Chondrocyte (in vitro differentiated cells): ENCODE measurements at places on chromosomes 16 and 17.
A peak's percentile ranks its signal among the peaks of the same experiment; 100 is the strongest.

DNA sequence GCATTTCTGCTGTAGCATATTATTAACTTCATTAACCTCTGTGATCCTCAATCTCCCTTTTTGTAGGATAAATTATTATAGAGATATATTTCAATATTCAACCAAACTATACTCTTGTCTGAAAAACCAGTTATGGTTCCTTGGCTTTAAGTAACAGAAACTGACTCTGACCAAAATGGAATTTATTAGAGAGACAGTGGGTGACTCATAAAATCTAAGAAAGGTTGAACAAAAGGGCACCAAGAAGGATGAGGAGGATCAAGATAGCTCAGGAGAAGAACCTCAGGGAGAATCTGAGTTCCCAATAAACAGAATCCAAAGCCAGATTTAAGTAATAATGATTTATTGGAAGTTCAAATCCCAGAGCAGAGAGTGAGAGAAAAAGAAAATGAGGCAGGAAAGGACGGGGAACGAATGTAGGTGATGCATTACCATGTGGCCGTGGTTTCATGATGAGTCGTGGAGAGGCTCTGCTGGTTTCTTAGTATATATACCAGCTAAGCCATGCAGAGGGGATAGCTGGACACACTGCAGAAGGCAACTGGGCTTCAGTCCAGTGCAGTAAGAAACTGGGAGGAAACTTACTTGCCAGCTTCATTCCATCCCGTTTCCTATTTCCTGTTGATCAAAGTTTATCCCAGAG, 151.5 kb upstream of the GOT2 start:
- no peaks in the 10 kb centered on the region for H3K36me3 ChIP-seq
- no peak overlapping the region for H3K27ac ChIP-seq
- no peak for DNase-seq
- H3K4me3 ChIP-seq: no peak overlapping the region
- H3K4me1 ChIP-seq: no peaks in the 10 kb centered on the region
- peaks cover 7% of the 10 kb centered on the region for H3K27me3 ChIP-seq

GRCh38 chr16:82758904-82759303, 132.1 kb downstream of the CDH13 start:
- no peak overlapping the region for H3K27ac ChIP-seq
- H3K4me1 ChIP-seq: peaks cover 56% of the 10 kb centered on the region
- H3K27me3 ChIP-seq: no peaks in the 10 kb centered on the region
- no peak for DNase-seq

GRCh38 chr16:85594273-85594977, 18.7 kb upstream of the GSE1 start:
- DNase-seq: no peak
- no peaks in the 10 kb centered on the region for H3K27me3 ChIP-seq
- H3K4me1 ChIP-seq: peaks cover 5% of the 10 kb centered on the region
- no peaks in the 10 kb centered on the region for H3K36me3 ChIP-seq

GRCh38 chr16:25051406-25052150, 36.4 kb upstream of the ARHGAP17 start:
- DNase-seq: no peak
- no peaks in the 10 kb centered on the region for H3K36me3 ChIP-seq
- no peak overlapping the region for H3K4me3 ChIP-seq
- peak overlapping the region; percentile 76 for H3K27ac ChIP-seq
- H3K27me3 ChIP-seq: no peaks in the 10 kb centered on the region

- peaks cover 4% of the 10 kb centered on the region for H3K27me3 ChIP-seq
- H3K36me3 ChIP-seq: no peaks in the 10 kb centered on the region
- no peak for DNase-seq
- H3K4me1 ChIP-seq: no peaks in the 10 kb centered on the region
- H3K27ac ChIP-seq: no peak overlapping the region
These were observed 116.7 kb upstream of the CES5A start for GRCh38 chr16:55991843-55992242.

GRCh38 chr16:85187002-85187401, 74.7 kb upstream of the CIBAR2 start:
- peaks cover 17% of the 10 kb centered on the region for H3K36me3 ChIP-seq
- H3K4me3 ChIP-seq: no peak overlapping the region
- H3K27ac ChIP-seq: peak overlapping the region; percentile 54
- no peak for DNase-seq
- peaks cover 5% of the 10 kb centered on the region for H3K4me1 ChIP-seq

GRCh38 chr16:9099131-9099625, 7.7 kb downstream of the HAPSTR1 start:
- no peak for DNase-seq
- H3K27me3 ChIP-seq: no peaks in the 10 kb centered on the region
- H3K27ac ChIP-seq: peak overlapping the region; percentile 80
- H3K4me1 ChIP-seq: peaks cover 91% of the 10 kb centered on the region
- peaks cover 24% of the 10 kb centered on the region for H3K36me3 ChIP-seq

GRCh38 chr16:1056196-1056595, 16.4 kb upstream of the SSTR5 start:
- DNase-seq: no peak
- H3K27ac ChIP-seq: no peak overlapping the region
- peaks cover 1% of the 10 kb centered on the region for H3K27me3 ChIP-seq
- no peak overlapping the region for H3K4me3 ChIP-seq

GRCh38 chr17:57240648-57241047, 15.7 kb upstream of the MSI2 start:
- H3K36me3 ChIP-seq: no peaks in the 10 kb centered on the region
- peaks cover 4% of the 10 kb centered on the region for H3K27me3 ChIP-seq
- peaks cover 4% of the 10 kb centered on the region for H3K4me1 ChIP-seq
- no peak for DNase-seq
- no peak overlapping the region for H3K27ac ChIP-seq

DNA sequence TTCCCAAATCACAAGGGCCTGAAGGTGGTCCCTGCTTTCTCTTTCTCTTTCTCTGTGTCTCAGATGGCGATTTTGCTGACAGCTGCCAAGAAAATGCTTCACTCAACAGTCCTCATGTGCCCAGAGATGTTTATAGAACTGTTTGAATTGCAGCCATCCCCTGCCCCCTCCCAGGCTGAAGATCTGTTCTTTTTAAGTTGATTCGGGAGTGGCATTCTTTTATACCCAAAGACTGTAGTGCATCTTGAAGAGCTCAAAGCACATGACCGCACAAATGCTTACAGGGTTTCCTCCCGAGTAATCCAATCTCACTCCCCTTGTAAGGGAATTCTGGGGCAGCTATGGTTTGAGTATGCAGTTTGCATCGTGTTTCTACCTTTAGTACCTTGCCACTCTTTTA, 75.7 kb downstream of the SEC14L1 start:
- no peaks in the 10 kb centered on the region for H3K27me3 ChIP-seq
- H3K36me3 ChIP-seq: peaks cover 27% of the 10 kb centered on the region
- no peak overlapping the region for H3K27ac ChIP-seq
- DNase-seq: no peak
- H3K4me3 ChIP-seq: no peak overlapping the region

- H3K36me3 ChIP-seq: peaks cover 13% of the 10 kb centered on the region
- no peak overlapping the region for H3K4me3 ChIP-seq
- no peaks in the 10 kb centered on the region for H3K27me3 ChIP-seq
- peaks cover 11% of the 10 kb centered on the region for H3K4me1 ChIP-seq
These were observed 45.0 kb downstream of the B9D1 start for GRCh38 chr17:19317359-19318095.

DNA sequence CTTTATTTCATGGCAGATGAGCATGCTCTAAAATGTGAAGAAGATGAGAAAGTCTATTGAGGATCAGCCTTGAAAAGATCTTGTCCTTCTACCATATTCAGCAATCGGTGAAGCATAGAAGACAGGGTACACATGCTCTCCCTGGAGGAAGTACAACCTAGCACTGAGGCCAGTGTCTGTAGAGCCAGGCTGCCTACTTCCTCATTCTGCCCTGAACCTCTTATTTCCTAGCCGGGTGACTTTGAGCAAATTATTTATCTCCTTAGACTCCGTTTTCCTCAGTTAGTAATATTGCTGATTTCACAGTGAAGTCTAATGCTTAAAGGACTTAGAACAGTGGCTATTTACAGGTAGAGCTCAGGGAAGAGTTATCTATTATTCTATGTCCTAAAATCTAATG, 58.4 kb downstream of the TMEM100 start:
- no peak overlapping the region for H3K4me3 ChIP-seq
- no peak for DNase-seq
- H3K27me3 ChIP-seq: peaks cover 12% of the 10 kb centered on the region
- no peak overlapping the region for H3K27ac ChIP-seq
